ENCODE measurements at places on chromosomes 12 and 14.

- DNase-seq = no peak
These were observed 25.6 kb downstream of the FAM161B start for GRCh38 chr14:73924337-73924736.

GRCh38 chr12:14157088-14157747 lies 175.8 kb upstream of the GRIN2B start:
- DNase-seq = no peak

- no peak for DNase-seq
These were observed 206.5 kb downstream of the SLC41A2 start for GRCh38 chr12:104751594-104751993.

- no peak for DNase-seq
These were observed 219.3 kb downstream of the CRADD start for GRCh38 chr12:93896427-93896826.

GRCh38 chr14:68983191-68983590 lies 4.1 kb upstream of the ACTN1 start:
- no peak for DNase-seq

GRCh38 chr14:24874514-24875202 lies 175.3 kb downstream of the STXBP6 start:
- DNase-seq = no peak

DNA sequence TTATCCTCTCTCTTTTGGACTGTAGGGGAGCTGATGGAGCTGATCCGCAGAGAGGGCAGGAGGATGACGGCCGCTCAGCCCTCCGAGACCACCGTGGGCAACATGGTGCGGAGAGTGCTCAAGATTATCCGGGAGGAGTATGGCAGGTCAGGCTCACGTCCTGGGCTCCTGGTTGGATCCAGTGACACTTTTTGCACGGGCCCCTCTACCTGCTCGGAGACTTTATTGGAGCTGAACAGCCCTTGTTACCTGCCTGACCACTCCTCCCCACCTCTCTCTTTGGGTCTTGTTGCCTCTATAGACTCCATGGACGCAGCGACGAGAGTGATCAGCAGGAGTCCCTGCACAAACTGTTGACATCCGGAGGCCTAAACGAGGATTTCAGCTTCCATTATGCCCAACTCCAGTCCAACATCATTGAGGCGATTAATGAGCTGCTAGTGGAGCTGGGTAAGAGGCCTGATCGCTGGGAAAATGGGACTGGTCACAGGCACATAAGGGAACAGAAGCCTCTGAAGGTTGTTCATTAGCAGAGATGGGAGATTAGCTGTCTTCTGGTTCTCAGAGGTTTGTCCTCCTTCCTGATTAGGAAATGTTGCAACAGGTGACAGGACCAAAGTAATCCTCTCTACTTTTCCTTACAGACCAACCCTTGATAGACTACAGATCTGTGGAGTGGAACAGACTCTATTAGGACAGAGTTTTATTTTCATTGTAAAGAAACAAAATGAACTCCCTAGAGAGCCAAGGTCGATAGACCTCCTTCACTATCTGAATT lies 718 bp downstream of the EIF2B2 start:
- DNase-seq = no peak

- DNase-seq = no peak
These were observed 54.3 kb downstream of the NINJ2 start for GRCh38 chr12:608921-609320.

DNA sequence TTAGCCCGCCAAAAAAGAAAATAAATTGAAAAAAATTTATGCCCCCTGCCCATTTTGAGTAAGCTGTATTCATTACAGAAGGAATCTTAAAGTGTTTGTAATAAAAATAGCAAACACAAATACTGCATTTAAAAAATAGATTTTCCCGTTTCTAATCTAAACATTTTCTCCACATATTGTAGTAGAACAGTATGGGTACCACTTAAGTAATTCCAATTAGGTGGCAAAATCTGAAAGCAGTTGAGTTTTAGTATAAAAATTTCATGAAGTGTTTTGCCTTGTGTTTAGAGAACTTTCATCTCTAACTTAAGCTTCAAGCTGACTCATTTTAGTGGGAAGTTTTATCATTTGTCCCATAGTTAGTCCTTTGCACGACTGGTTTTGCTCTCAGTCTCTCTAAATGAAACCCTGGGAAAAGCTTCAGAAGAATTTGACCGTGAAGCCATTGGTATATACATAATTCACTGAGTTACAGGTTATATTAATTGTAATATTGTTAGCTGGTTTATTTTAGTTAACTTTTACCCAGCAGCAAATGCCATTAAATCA lies 214.6 kb downstream of the ERC1 start:
- no peak for DNase-seq

- DNase-seq = no peak
These were observed 14.6 kb upstream of the TCTN1 start for GRCh38 chr12:110599334-110599733.

DNA sequence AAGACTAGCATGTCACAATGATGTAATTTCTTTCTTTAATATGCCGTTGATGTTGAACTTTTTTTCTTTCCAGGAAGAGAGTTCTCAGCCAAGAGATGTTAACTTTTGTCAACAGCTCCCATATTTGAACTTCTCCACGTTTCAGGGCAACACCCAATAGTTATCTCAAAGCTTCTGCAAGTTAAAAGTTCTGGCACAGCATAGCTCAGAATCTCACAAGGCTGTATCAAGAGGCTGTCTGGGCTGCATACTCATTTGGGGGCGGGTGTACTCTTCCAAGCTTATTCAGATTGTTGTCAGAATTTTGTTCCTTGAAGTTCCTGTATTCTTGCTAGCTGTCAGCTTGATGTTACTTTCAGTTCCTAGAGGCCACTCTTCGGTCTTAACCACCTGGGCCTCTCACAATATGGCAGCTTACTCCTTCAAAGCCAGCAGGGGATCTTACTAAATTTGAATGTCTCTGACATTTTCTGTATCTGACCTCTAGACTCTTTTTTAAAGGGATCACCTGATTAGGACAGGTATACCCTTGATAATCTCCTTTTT lies 38.9 kb downstream of the KCNC2 start:
- no peak for DNase-seq

GRCh38 chr12:93819050-93819491 lies 141.9 kb downstream of the CRADD start:
- no peak for DNase-seq

DNA sequence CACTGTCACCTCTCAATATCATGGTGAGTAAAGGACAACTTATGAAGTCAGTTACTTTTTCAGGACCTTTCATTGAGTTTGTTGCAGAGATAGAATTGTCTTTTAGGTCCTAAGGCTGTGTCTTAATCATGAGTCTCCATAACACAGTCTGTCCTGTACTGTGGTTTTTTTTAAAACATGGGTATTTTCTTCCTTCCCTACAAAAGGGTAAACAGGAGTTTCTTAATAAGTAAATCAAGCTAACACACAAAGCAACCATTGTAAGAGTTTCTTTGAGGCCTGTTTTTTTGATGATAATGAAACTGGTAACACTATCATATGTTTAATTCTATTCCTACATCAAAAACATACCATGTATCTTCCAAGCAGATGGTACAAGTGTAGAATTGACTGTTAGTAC lies 101.4 kb downstream of the PLEKHA5 start:
- DNase-seq = no peak

DNA sequence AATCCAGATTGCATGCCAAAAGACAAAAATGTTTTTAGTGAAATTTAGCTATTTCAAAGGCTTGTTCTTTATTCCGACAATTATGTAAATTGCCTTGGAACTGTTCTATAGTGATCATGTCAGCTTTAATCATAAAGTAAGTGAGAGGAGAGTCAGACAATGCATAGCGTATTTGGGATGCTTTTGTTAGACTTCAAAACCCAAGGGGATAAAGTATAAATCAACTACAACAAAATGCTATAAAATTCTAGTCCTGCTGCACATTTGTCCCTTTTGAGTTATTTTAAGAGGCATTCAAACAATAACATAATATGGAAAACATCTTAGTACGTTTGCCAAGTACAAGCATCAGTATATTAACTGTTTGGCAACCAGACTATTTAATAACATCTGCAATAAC lies 11.3 kb downstream of the RTRAF start:
- no peak for DNase-seq

GRCh38 chr12:6534695-6534944 lies 303 bp downstream of the GAPDH start:
- no peak for DNase-seq

DNA sequence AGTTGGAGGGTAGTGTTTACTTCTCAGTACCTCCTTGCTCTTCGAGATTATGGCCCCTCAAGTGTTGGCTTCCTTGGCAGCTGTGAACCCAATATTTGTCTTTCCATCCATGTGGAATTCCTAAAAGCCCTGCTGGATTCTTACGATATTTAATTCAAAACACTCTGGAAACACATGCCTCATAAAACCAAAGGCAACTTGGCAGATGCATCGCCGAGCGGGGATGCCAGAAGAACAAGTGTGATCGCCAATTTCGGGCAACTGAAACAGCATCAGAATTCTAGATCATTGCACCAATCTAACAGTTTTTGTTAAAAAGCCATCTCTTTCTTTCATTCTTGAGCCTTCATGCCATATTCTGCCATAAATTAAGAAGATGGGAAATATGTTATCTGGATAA lies 934.4 kb downstream of the AACS start:
- DNase-seq = no peak

- DNase-seq = no peak
These were observed 28.1 kb upstream of the GPATCH2L start for GRCh38 chr14:76123426-76124225.

GRCh38 chr14:103385929-103386712 lies 906 bp downstream of the MARK3 start:
- DNase-seq = peak; percentile 12

GRCh38 chr12:50568338-50569091 lies 63.7 kb downstream of the DIP2B start:
- DNase-seq = no peak

GRCh38 chr12:100331871-100332270 lies 25.0 kb upstream of the SLC17A8 start:
- DNase-seq = no peak

DNA sequence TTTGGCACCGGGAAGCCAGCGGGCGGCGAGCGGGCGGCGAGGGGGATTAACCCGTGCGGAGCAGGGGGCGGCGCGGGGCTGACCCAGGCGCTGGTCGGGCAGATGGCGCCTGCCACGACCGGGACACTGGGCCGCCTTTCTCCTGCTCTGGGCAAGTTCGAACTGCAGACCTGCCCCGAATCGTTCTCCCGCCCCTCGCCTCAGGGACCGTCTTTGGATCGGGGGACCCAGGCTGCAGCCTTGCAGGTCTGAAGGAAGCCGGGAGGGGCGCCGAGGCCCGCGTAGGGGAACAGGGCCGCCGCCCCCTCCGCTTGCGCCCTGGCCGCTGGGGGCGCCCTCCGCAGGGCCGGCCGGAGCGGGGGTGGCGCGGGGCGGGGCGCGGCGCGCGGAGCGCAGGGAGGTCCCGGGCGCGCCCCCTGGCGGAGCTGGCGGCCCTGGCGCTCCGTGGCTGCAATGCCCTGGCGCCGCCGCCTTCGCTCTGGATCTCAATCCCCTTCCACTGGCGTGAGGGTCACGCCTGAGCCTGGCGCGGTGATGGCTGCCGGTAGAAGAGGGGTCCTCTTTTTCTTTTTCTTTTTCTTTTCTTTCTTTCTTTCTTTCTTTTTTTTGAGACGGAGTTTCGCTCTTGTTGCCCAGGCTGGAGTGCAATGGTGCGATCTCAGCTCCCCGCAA lies 449 bp upstream of the LTBP2 start:
- peak; percentile 76 for DNase-seq

DNA sequence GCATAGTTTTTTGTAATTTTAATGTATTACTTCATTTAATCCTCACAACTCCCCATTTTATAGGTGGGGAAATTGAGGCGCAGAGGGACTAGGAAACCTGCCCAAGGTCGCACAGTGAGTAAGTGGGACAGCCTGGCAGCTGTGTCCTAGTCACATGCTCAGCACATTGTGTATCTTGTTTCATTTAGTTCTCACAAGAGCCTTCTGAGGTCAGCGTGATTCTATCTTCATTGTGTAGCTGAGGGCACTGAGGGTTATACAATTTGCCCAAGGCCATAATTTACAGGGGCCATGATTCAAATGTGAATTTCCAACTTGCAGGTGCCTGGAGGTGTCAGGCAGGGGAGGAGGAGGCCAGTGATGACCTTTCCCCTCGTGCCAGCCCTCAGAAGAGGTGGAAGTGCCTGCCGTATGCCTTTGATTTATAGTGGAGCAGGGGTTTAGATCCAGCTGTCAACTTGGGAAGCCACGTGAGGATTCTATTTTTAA lies 30.3 kb upstream of the SMOC1 start:
- no peak for DNase-seq

- no peak for DNase-seq
These were observed 56.1 kb downstream of the CDC42BPB start for GRCh38 chr14:103001226-103001625.

DNA sequence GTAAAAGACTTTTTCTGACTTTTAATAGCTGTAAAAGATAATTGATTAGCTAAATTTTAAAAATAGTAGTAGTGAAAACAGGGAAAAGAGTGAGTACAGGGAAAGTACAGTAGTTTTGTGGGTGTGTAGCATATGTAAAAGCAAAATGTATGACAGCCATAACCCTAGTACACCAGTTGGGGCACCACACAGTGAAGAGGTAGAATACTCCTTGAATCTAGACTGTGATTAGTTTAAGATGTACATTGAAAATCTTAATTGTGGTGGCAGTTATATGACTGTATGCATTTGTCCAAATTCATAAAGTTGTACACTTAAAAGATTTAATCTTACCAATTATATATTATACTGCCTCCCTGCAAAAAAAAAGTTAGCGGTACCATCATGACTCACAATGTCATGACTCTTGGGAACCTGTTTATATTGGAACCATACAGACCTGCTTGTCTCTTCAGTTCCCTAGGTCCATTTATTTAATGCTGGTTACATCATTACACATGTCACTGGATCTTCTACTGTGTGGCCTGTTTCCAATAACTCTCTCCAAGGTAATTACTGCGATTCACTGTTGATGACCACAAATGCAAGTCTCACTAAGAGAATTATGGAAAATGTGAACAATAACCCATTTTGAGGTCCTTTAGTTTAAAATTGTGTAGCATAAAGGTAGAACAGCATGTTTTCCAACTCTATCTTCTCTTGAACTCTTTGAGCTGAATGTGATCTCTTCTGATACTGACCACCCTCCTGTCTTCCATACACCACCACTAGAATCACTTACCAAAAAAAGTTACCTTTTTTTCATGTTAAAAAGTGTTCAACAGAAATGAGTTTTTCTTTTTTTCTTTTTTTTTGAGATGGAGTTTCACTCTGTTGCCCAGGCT lies 264.2 kb upstream of the AMIGO2 start:
- no peak for DNase-seq

DNA sequence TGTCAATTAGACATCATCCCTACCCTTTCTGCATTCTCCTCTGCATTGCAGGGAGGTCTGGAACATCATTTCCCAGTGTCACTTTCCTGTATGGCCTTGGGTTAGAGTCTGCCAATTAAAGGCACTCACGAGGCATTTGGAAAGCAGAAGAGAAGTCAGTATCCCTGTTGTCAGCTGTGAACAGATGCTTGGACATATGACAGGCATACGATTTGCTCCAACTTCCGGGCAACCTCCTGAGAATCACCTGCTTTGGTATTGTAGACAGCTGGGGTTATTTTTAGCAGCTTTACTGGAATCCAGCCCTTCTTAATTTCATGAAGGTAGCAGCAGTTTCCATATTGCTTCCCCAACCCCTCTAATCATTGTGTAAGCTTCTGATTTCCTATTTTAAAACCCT lies 88.7 kb upstream of the DHRS4 start:
- no peak for DNase-seq

Measured in activated CD8-positive, alpha-beta memory T cell treated with anti-CD3 and anti-CD28 coated beads for 1 hour (primary cell).